Heart left ventricle (tissue), 16 donors: ENCODE measurements at places on chromosomes 5 and 9. TPM values are rescaled to one million over a fixed set of nuclear protein-coding genes. Genes with fewer than 3 reads are reported as not detected.

DNA sequence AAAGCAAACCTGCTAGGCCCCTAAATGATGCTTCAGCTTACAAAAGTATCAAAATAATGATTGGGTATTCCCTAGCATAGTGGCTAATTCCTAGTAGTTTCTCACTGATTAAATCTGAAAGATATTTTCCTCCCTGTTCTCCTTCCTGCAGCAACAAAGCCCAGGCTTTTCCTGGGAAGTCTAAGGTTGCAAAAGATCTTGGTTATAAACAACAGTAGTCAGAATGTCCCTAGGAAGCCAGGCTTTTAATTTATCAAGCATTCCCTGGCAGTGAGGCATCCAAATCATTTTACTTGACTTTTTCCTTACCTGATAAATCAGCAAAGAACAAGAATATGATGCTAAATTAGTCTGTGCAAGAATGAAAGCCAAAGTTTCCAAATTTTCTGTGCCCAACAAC, 272.0 kb downstream of the PDE4D start:
- no peak for DNase-seq
- H3K27me3 ChIP-seq: no peaks in the 10 kb centered on the region
- H3K4me1 ChIP-seq: no peaks in the 10 kb centered on the region
- no peak overlapping the region for H3K27ac ChIP-seq
- no peaks in the 10 kb centered on the region for H3K36me3 ChIP-seq
- H3K4me3 ChIP-seq: no peak overlapping the region

DNA sequence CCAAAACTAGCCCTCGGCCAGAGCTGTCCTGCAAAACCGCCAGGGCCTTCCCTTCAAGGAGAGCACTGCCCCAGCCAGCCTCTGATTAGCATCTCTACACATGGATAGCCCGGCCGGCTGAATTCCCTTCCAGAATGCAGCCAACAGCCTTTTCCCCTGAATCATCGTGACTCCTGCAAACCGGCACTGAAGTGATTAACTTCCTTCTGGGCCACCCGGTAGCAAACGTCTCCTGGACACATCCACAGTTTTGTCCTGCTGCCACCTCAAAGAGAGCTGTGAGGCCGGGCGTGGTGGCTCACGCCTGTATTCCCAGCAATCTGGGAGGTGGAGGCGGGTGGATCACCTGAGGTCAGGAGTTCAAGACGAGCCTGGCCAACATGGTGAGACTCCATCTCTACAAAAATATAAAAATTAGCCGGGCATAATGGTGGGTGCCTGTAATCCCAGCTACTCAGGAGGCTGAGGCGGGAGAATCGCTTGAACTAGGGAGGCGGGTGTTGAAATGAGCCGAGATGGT, 21.1 kb upstream of the EEIG1 start:
- H3K4me1 ChIP-seq: no peaks in the 10 kb centered on the region
- H3K36me3 ChIP-seq: no peaks in the 10 kb centered on the region
- H3K4me3 ChIP-seq: no peak overlapping the region
- H3K27me3 ChIP-seq: no peaks in the 10 kb centered on the region
- no peak for DNase-seq

- H3K27ac ChIP-seq: no peak overlapping the region
- DNase-seq: no peak
- H3K36me3 ChIP-seq: no peaks in the 10 kb centered on the region
- H3K4me1 ChIP-seq: no peaks in the 10 kb centered on the region
- no peaks in the 10 kb centered on the region for H3K27me3 ChIP-seq
- H3K4me3 ChIP-seq: no peak overlapping the region
Observed at GRCh38 chr5:127746756-127747155, 43.6 kb downstream of the CCDC192 start.

HRCT1 gene
- total RNA-seq: 2.3 TPM

GADD45G gene
- total RNA-seq: 17.7 TPM

- peaks cover 18% of the 10 kb centered on the region for H3K4me1 ChIP-seq
- H3K4me3 ChIP-seq: no peak overlapping the region
- no peaks in the 10 kb centered on the region for H3K27me3 ChIP-seq
- H3K27ac ChIP-seq: no peak overlapping the region
Observed at GRCh38 chr9:129126749-129127618, 15.8 kb downstream of the PTPA start.

ZCCHC10 gene
- 19.3 TPM for total RNA-seq

HACD4 gene
- total RNA-seq: 0.69 TPM

GRCh38 chr5:115624994-115625393, 842 bp downstream of the TMED7 start:
- peak overlapping the region; percentile 96 for H3K27ac ChIP-seq
- H3K27me3 ChIP-seq: no peaks in the 10 kb centered on the region
- H3K4me3 ChIP-seq: peak overlapping the region; percentile 97
- H3K4me1 ChIP-seq: peaks cover 17% of the 10 kb centered on the region

GRCh38 chr9:80951675-80952074, 737.7 kb downstream of the TLE1 start:
- H3K27me3 ChIP-seq: no peaks in the 10 kb centered on the region
- no peaks in the 10 kb centered on the region for H3K4me1 ChIP-seq
- H3K36me3 ChIP-seq: no peaks in the 10 kb centered on the region
- H3K4me3 ChIP-seq: no peak overlapping the region
- no peak overlapping the region for H3K27ac ChIP-seq

GRCh38 chr5:132321109-132321721, 27.0 kb downstream of the SLC22A4 start:
- H3K27ac ChIP-seq: no peak overlapping the region
- H3K27me3 ChIP-seq: no peaks in the 10 kb centered on the region
- no peak for DNase-seq
- peaks cover 3% of the 10 kb centered on the region for H3K4me1 ChIP-seq
- no peak overlapping the region for H3K4me3 ChIP-seq

UBAC1 gene
- total RNA-seq: 103 TPM

GRCh38 chr5:80672140-80672736, 17.5 kb upstream of the DHFR start:
- H3K36me3 ChIP-seq: peaks cover 78% of the 10 kb centered on the region
- no peaks in the 10 kb centered on the region for H3K4me1 ChIP-seq
- H3K4me3 ChIP-seq: no peak overlapping the region
- no peak overlapping the region for H3K27ac ChIP-seq

IL4 gene
- total RNA-seq: not detected

DNA sequence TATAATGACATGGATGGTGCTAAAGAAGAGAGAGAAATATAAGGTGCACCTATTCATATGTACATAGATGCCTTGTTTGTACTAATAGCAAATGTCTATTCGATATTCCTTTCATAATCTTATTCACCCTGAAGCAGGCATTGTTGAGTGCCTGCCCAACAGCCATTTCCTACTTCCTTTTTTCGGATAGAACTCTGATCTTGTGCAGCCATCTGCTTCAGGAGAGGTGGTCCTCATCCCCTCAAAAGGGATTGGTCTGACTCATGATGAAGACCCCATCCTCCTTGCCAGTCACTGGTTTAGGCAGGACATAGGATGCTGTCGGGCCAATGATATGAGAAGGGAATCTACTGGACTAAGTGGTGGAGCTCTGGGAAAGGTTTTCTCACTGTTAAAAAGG, 8.4 kb upstream of the RANBP3L start:
- no peaks in the 10 kb centered on the region for H3K27me3 ChIP-seq
- DNase-seq: no peak
- no peaks in the 10 kb centered on the region for H3K4me1 ChIP-seq
- no peak overlapping the region for H3K4me3 ChIP-seq
- no peak overlapping the region for H3K27ac ChIP-seq

- no peaks in the 10 kb centered on the region for H3K36me3 ChIP-seq
- no peak overlapping the region for H3K4me3 ChIP-seq
- H3K27ac ChIP-seq: no peak overlapping the region
- peaks cover 11% of the 10 kb centered on the region for H3K4me1 ChIP-seq
- H3K27me3 ChIP-seq: no peaks in the 10 kb centered on the region
Observed at GRCh38 chr5:34866989-34867471, 28.1 kb downstream of the TTC23L start.

GRCh38 chr5:112973904-112974303, 2.7 kb upstream of the DCP2 start:
- H3K27ac ChIP-seq: no peak overlapping the region
- H3K4me3 ChIP-seq: no peak overlapping the region
- no peaks in the 10 kb centered on the region for H3K27me3 ChIP-seq
- H3K36me3 ChIP-seq: no peaks in the 10 kb centered on the region
- no peak for DNase-seq

EQTN gene
- not detected for total RNA-seq

DNA sequence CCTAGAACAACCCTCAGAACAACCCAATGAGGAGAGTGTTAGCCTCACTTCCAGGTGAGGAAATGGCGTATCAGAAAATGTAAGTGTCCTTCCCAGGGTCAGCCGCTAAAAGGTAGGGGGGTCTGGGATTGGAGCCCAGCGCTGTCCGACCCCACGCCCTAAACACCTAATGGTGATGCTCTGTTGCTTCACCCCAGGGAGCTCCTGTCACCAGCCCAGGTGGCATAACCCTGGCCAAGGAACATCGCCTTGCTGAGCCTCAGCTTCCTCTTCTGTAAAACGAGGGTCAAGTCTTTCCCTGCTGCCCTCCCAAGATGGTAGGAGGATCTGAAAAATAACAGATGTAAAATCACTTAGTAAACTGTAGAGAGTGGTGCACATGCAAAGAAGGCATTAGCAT, 132.5 kb downstream of the PAX5 start:
- peaks cover 46% of the 10 kb centered on the region for H3K27me3 ChIP-seq
- H3K4me1 ChIP-seq: no peaks in the 10 kb centered on the region
- no peak overlapping the region for H3K27ac ChIP-seq
- H3K4me3 ChIP-seq: no peak overlapping the region
- no peak for DNase-seq

- H3K27ac ChIP-seq: peak overlapping the region; percentile 67
- H3K27me3 ChIP-seq: no peaks in the 10 kb centered on the region
- H3K4me3 ChIP-seq: no peak overlapping the region
- DNase-seq: no peak
- no peaks in the 10 kb centered on the region for H3K4me1 ChIP-seq
Observed at GRCh38 chr5:171710451-171711024, 75.1 kb upstream of the SMIM23 start.

CATSPER3 gene
- total RNA-seq: 0.72 TPM

DNA sequence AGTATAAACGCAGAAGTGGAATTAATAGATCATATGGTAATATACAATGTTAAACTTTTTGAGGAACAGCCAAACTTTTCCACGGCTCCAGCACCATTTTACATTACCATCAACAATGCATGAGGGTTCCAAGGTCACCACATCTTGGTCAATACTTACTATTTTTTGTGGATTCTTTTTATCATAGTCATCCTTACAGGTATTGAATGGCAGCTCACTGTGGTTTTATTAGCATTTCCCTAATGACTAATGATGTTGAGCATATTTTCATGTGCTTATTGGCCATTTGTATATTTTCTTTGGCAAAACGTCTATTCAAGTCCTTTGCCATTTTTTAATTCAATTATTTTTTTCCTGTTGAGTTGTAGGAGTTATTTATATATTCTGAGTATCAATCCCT, 14.1 kb upstream of the RAPGEF6 start:
- DNase-seq: no peak
- peaks cover 37% of the 10 kb centered on the region for H3K36me3 ChIP-seq
- no peaks in the 10 kb centered on the region for H3K27me3 ChIP-seq
- no peak overlapping the region for H3K27ac ChIP-seq
